Activated CD8-positive, alpha-beta memory T cell treated with anti-CD3 and anti-CD28 coated beads, Interleukin-2, amount 10 ng/mL, durations not matched to agents 7 days and 5 days (primary cell): ENCODE measurements at places on chromosomes 12 and 14. TPM values are rescaled to one million over a fixed set of nuclear protein-coding genes. Genes with fewer than 3 reads are reported as not detected.

The GZMH gene
- total RNA-seq, result 35.8 TPM

DNA sequence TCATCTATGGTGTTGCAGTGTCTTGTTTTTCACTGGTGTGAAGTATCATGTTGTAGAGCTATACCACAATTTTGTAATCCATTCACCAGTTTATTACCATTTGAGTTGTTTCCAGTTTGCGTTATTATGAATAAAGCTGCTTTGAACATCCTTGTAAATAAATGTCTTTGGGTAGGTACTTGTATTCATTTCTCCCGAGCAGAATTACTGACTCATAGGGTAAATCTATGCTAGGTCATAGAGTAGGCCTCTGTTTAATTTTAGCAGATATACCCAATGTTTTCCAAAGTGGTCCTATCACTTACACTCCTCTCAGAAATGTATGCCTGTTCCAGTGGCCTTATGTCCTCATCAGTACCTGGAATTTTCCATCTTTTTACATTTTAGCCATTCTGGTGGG lies 6.6 kb upstream of the GOLGA5 start:
- H3K27me3 ChIP-seq, result peaks cover 12% of the 10 kb centered on the region
- H3K4me1 ChIP-seq, result peaks cover 10% of the 10 kb centered on the region
- no peak for DNase-seq
- no peak overlapping the region for H3K4me3 ChIP-seq
- H3K36me3 ChIP-seq, result peaks cover 13% of the 10 kb centered on the region
- H3K27ac ChIP-seq, result no peak overlapping the region

DNA sequence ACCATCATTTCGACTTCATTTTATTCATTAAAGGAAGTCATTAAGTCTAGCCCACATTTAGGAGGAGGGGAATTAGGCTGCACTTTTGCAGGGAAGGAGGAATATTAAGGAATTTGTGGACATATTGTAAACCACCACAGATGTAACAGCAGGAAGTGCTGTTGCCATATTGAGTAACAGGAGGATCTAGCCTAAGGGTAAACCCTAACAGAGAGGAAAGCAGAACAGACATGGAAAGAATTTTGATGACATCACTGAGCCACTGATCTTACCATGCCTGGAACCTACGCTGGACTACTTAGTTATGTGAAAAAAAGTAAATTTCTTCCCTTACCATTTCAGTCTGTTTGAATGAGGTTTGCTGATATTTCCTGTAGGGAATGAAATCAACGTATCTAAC lies 100.7 kb upstream of the ATF7IP start:
- H3K27me3 ChIP-seq, result no peaks in the 10 kb centered on the region
- no peak for DNase-seq
- H3K27ac ChIP-seq, result no peak overlapping the region
- H3K4me3 ChIP-seq, result no peak overlapping the region

DNA sequence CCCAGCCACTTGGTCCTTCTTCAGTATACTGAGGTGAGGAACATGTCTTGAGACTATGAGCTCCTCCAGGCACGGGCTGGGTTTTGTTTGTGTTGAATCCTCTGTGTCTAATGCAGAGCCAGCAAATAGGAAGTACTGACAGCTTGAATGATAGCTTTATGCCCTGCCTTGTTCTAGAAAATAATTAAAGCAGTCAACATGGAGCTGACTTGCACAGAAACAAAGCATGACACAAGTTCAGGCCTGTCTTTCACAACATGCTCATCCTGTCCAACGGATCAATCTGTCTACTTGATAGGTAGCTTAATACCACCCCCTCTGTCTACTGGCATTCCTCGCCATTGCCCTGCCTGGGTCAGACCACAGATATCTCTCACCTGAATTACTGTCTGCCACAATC lies 140.9 kb downstream of the ESRRB start:
- H3K36me3 ChIP-seq, result no peaks in the 10 kb centered on the region
- H3K27ac ChIP-seq, result no peak overlapping the region
- DNase-seq, result no peak

DNA sequence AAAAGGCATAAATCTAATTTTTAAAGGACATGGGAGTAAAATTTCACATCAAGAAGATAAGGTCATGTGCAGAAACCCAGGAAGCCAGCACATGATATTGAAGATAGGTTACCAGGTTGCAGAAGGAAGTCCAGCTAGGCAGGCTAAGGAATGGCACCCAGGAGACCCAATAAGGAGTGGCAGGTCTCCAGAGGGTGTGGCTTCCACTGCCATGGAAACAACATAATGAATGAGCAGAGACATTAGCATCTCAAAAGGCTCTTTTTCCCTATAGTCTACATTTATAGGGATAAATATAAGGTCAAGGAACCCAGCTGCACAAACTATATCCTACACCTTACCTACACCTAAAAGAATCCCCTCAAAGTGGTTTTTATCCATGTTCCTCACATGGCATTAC lies 275.9 kb downstream of the RPS29 start:
- H3K36me3 ChIP-seq, result no peaks in the 10 kb centered on the region
- DNase-seq, result no peak
- H3K27me3 ChIP-seq, result no peaks in the 10 kb centered on the region
- no peak overlapping the region for H3K4me3 ChIP-seq
- no peak overlapping the region for H3K27ac ChIP-seq
- no peaks in the 10 kb centered on the region for H3K4me1 ChIP-seq

The SPSB2 gene
- 10.5 TPM for total RNA-seq

- no peak overlapping the region for H3K27ac ChIP-seq
- no peaks in the 10 kb centered on the region for H3K36me3 ChIP-seq
- H3K27me3 ChIP-seq, result peaks cover 31% of the 10 kb centered on the region
- no peak for DNase-seq
- no peaks in the 10 kb centered on the region for H3K4me1 ChIP-seq
Observed at GRCh38 chr12:3233797-3234196, 156.6 kb downstream of the TSPAN9 start.

DNA sequence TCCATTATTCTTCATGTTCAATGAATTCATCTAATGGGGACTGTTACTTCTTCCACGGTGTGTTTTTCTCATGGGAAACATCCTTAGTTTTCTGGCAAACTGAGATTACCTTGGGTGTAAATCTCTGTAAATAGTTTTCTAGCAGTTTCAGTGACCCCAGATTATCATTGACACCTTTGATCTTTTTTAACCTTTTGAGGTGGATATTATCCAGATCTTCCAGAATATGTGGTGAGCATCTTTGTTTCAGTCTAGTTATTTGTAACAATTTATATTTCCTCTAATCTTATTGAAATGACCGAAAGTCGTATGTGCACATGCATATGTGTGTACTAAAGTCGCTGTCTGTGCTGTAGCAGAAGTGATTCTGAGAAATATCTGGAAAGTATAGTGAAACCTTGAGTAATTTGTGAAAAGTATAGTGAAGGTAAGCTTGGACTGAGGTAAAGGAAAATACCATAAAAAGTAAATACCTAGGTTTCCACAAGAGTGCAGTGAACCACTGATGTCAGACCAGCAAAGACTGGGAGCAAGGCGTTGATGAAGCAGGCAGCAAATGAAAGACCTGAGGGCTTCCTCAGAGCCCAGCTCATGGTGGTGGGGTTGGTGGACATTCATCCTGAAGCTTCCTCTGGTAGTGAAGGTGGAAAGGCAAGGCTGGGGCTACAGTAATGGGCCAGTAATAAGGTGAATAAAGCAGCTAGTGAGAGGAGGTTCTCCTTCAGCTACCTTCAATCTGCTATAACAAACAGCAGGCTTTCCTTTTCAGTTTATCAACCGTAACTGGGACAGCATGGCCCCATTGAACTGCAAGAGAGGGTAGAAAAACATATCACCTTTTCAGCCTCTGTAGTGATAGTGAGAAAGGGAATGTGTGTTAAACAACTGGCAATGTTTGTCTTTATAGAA lies 480.2 kb upstream of the FBXO33 start:
- H3K4me3 ChIP-seq, result no peak overlapping the region
- DNase-seq, result no peak
- no peaks in the 10 kb centered on the region for H3K27me3 ChIP-seq
- no peaks in the 10 kb centered on the region for H3K4me1 ChIP-seq
- H3K27ac ChIP-seq, result no peak overlapping the region
- no peaks in the 10 kb centered on the region for H3K36me3 ChIP-seq

The ESPL1 gene
- 137 TPM for total RNA-seq

GRCh38 chr12:59403259-59403932 lies 192.4 kb upstream of the SLC16A7 start:
- no peak for DNase-seq
- H3K27ac ChIP-seq, result no peak overlapping the region
- H3K4me3 ChIP-seq, result no peak overlapping the region
- no peaks in the 10 kb centered on the region for H3K27me3 ChIP-seq
- H3K4me1 ChIP-seq, result peaks cover 12% of the 10 kb centered on the region

The HOXC10 gene
- total RNA-seq, result not detected

- H3K4me3 ChIP-seq, result no peak overlapping the region
- no peaks in the 10 kb centered on the region for H3K27me3 ChIP-seq
- peaks cover 2% of the 10 kb centered on the region for H3K36me3 ChIP-seq
- DNase-seq, result no peak
Observed at GRCh38 chr12:109462868-109463692, 14.0 kb downstream of the KCTD10 start.

- peaks cover 3% of the 10 kb centered on the region for H3K4me1 ChIP-seq
- H3K27me3 ChIP-seq, result no peaks in the 10 kb centered on the region
- H3K27ac ChIP-seq, result no peak overlapping the region
- H3K36me3 ChIP-seq, result no peaks in the 10 kb centered on the region
- DNase-seq, result no peak
- H3K4me3 ChIP-seq, result no peak overlapping the region
Observed at GRCh38 chr14:22210906-22211305, 378.1 kb downstream of the DAD1 start.

- peaks cover 10% of the 10 kb centered on the region for H3K27me3 ChIP-seq
- no peaks in the 10 kb centered on the region for H3K36me3 ChIP-seq
- no peak overlapping the region for H3K4me3 ChIP-seq
- no peak for DNase-seq
Observed at GRCh38 chr12:65324551-65324950, 46.1 kb downstream of the MSRB3 start.

- no peaks in the 10 kb centered on the region for H3K36me3 ChIP-seq
- no peak overlapping the region for H3K27ac ChIP-seq
- no peaks in the 10 kb centered on the region for H3K27me3 ChIP-seq
- no peak for DNase-seq
- H3K4me1 ChIP-seq, result no peaks in the 10 kb centered on the region
Observed at GRCh38 chr14:26707234-26707633, 109.4 kb upstream of the NOVA1 start.

GRCh38 chr12:5085896-5086295 lies 42.2 kb downstream of the KCNA5 start:
- no peaks in the 10 kb centered on the region for H3K4me1 ChIP-seq
- H3K27ac ChIP-seq, result no peak overlapping the region
- H3K36me3 ChIP-seq, result no peaks in the 10 kb centered on the region
- no peak overlapping the region for H3K4me3 ChIP-seq
- peaks cover 3% of the 10 kb centered on the region for H3K27me3 ChIP-seq

The TRPV4 gene
- not detected for total RNA-seq

GRCh38 chr12:122560138-122560537 lies 33.1 kb downstream of the KNTC1 start:
- H3K36me3 ChIP-seq, result peaks cover 38% of the 10 kb centered on the region
- DNase-seq, result no peak
- no peak overlapping the region for H3K27ac ChIP-seq
- H3K27me3 ChIP-seq, result no peaks in the 10 kb centered on the region

GRCh38 chr14:70708717-70709570 lies 67.2 kb downstream of the TTC9 start:
- H3K4me3 ChIP-seq, result no peak overlapping the region
- peaks cover 9% of the 10 kb centered on the region for H3K4me1 ChIP-seq
- no peaks in the 10 kb centered on the region for H3K36me3 ChIP-seq
- peaks cover 13% of the 10 kb centered on the region for H3K27me3 ChIP-seq
- no peak for DNase-seq

The FGF23 gene
- not detected for total RNA-seq

- no peaks in the 10 kb centered on the region for H3K36me3 ChIP-seq
- H3K4me3 ChIP-seq, result no peak overlapping the region
- H3K27ac ChIP-seq, result no peak overlapping the region
- H3K4me1 ChIP-seq, result no peaks in the 10 kb centered on the region
Observed at GRCh38 chr14:70094631-70095030, 94.1 kb downstream of the SLC8A3 start.
